ENCODE measurements at places on chromosomes 12 and 14. TPM values are rescaled to one million over a fixed set of nuclear protein-coding genes. Genes with fewer than 3 reads are reported as not detected.

Gene KRT80
- total RNA-seq = 0.38 TPM

Gene P2RX7
- total RNA-seq = 0.54 TPM

DNA sequence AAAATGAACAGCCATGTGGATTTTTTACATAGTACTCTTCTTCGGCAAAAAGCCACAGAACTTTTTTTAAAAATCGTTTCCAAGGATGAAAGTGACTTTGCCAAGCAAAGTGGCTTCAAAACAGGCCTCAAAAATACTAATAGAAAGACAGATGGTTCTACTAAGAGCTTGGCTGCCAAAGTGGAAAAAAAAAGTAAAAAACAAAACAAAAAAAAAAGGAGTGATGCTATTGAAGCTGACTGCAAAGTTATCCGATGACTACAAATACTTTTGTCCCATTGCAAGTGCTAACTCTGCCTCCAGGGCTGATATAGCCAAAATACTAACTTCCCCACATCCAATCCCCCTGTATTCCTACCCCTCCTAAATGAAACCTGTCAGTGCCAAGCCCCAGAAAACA, 277.6 kb downstream of the SOX5 start:
- no peak for DNase-seq

DNA sequence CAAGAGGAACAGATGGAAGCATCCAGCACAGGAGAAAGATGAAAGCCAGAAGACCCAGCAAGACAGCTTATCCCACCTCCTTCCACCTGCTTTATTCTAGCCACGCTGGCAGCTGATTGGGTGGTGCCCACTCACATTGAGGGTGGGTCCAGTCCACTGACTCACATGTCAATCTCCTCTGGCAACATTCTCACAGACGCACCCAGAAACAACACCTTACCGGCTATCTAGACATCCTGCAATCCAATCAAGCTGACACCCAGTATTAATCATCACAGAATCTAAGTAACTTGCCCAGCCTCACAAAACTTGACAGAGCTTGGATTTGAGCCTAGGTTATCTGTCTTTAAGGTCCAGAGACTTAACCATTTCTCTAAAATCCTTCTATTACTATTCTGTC, 208.9 kb downstream of the PAH start:
- DNase-seq = no peak

Gene GZMH
- total RNA-seq = not detected

Gene SMARCC2
- total RNA-seq = 23.4 TPM

Gene MIA2
- 12.3 TPM for total RNA-seq

Gene TMEM233
- total RNA-seq = not detected

GRCh38 chr12:50018968-50019367, 6.3 kb downstream of the RACGAP1 start:
- DNase-seq = no peak

Gene POTEG
- not detected for total RNA-seq

DNA sequence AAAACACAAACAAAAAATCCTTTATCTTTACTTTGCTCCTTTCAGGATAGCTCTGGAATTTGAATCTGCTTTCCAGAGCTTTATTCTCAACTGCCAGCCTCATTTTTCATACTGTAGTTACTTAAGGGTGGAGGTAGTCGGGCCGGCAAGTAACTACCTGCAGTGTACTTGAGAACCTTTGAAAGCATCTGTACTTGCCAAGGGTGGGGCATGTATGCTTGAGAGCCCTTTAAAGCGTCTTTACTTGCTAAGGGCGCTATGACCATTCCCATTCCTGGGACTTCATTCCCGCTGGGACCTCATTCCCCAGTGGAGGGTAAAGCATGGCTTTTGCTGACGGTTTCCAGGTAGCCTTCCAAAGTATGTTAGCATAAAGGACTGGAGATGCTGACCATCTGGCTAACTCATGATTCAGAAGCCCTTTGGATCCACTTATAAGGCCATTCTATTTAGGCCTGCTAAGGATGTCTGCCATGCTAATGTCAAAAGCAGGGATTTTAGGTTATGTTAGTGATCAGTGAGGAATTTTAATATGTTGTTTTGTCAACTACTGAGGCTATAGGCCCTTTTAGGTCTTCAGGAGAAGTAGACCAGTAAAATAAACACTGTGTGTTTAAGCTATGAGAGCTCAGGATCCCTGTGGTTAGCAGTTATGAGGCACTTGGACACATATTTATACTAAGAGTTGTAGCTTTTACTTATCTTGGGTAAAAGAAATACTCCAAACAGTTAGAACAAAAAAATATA, 74.9 kb downstream of the CRADD start:
- DNase-seq = peak; percentile 12

GRCh38 chr12:57584690-57585089, 6.3 kb upstream of the PIP4K2C start:
- no peak for DNase-seq

DNA sequence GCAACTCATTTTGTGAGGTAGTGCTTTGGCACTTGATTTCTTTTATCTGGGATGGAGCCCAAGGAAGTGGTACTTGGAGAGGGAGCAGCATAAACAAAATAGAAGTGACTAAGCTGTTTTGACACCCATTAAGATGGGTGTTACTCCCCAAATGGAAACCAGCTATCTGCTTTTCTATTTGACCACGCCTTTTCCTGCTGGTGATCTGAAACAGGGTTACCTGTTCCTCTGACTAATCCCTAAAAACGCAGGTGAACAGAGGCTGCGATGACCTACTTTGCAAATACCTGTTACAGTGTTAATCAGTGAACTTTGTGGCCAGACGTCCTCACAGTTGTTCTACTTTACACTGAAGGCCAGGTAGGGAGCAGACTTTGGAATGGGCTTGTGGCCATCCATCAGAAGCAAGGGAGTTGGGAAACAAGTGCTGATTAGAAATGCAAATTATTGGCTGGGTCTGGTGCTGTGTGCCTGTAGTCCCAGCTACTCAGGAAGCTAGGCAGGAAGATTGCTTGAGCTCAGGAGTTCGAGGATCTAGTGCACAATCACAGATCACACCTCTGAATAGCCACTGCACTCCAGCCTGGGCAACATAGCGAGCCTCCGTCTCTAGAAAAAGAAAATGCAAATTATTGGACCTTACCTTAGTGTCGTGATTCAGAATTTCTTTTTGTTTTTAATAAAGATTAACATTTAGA, 58.3 kb upstream of the HECTD1 start:
- DNase-seq = peak; percentile 66

- no peak for DNase-seq
These were observed 131.0 kb downstream of the TTC8 start for GRCh38 chr14:88955455-88955854.

DNA sequence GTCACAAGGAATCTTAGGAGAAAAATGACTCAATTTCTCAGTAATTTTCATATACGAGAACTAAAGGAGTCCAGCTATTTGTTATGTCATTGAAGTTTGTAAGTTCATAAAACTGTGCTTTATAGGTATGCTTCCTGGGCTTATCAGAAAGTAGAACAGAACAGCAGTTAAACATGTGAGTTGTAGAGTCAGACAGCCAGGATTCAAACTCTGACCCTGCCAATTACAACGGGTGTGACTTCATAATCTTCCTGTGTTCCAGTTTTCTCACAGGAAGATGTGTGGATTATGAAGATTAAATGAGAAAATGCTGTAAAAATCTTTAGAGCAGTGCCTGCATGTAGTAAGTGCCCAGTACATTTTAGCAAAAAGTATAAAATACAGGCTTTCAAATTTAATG, 8.9 kb downstream of the TRIM9 start:
- no peak for DNase-seq

Gene PPP1R36
- total RNA-seq = not detected

DNA sequence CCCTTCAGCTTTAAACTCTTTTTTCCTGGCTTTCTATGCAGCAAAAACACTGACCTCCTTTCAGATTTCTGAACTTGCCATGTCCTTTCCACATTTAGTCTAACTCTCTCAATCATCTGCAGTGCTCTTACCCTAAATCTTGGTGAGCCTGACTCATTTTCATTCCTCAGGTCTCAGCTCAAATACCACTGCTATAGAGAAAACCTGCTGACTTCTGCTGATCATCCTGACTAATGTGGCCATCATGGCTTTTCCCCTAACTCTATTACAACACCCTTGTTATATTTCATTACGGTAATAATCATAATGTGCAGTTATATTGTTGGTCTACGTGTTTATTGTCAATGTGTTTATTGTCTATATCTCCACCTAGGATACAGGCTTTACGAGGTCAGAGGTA, 207.3 kb upstream of the OR4E1 start:
- no peak for DNase-seq

- DNase-seq = peak; percentile 65
These were observed 64.5 kb downstream of the CRADD start for GRCh38 chr12:93741659-93742109.

DNA sequence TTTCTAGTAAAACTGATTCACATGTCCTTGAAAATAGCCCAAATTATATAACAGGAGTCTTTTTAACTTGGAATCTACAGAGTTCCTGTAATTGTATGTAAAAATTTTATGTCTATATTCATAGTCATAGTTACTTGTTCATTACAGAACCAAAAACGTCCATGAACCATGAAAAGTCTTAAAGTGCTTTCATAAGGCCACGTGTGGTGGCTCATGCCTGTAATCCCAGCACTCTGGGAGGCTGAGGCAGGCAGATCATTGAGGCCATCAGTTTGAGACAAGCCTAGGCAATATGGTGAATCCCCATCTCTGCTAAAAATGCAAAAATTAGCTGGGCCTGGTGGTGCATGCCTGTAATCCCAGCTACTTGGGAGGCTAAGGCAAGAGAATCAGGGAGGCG, 48.4 kb downstream of the GALNT4 start:
- no peak for DNase-seq

GRCh38 chr14:85978582-85979250, 448.8 kb downstream of the FLRT2 start:
- DNase-seq = no peak

- DNase-seq = peak; percentile 39
These were observed 25.2 kb upstream of the TSPAN8 start for GRCh38 chr12:71183018-71183417.

- DNase-seq = no peak
These were observed 2.8 kb downstream of the RALGAPA1 start for GRCh38 chr14:35806006-35806907.

- DNase-seq = peak; percentile 93
These were observed 324 bp upstream of the HOXC9 start for GRCh38 chr12:53999559-54000115.

Gene NRIP2
- not detected for total RNA-seq

Gene ALDH1L2
- total RNA-seq = 50.9 TPM

Gene ACSS3
- 1.9 TPM for total RNA-seq
